ENCODE measurements at places on chromosomes 3 and 15.

- no peak for DNase-seq
These were observed 16.5 kb downstream of the DUOX2 start for GRCh38 chr15:45097466-45097865.

DNA sequence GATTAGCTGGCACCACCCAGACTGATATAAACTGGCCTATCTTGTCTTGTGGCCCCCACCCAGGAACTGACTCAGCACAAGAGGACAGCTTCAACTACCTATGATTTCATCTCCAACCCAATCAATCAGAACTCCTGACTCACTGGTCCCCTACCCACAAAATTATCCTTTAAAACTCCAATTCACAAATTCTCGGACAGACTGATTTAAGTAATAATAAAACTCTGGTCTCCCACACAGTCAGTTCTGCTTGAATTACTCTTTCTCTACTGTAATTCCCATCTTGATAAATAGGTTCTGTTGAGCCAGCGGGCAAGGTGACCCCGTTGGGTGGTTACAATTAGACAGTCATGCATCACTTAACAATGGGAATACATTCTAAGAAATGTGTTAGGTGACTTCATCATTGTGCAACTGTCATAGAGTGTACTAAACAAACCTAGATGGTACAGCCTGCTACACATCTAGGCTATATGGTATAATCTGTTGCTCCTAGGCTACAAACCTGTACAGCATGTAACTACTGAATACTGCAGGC lies 48.1 kb upstream of the MAP4 start:
- DNase-seq: no peak

DNA sequence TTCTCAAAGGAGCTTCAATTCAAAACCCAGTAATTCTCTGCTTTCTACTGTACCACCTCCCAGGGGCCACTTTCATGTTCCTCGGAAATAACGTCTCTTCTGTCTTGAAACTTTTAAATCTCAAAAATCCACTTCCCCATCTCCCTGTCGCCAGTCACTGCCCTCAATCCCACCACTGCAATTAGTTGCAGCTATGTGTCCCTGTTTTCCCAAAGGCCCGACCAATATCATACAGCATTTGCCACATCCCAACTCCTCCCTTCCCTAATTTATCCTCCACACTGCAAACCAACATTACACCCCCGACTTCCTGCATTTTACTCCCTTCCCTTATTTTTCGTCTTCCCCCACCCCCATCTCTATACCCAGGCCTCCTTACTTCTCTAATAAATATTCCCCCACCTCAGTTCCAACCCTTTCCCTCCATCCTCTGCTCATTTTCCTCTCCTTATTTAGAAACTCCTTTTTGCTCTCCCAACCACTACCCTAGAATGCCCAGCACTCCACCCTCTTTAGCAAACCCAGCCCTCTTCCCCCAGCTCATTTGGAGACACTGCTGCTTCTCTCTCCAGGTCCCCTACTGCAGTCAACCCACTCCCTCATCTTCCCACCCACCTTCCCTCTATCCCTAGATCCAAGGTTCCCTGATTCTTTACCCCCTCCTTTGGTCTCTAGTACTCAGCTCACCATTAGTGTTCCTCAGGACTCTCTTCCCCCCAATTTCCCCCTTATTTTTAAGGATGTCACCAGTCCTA lies 1.1 kb downstream of the NPTN start:
- DNase-seq: peak; percentile 48

GRCh38 chr15:99932676-99933402 lies 199.6 kb upstream of the LYSMD4 start:
- DNase-seq: no peak

DNA sequence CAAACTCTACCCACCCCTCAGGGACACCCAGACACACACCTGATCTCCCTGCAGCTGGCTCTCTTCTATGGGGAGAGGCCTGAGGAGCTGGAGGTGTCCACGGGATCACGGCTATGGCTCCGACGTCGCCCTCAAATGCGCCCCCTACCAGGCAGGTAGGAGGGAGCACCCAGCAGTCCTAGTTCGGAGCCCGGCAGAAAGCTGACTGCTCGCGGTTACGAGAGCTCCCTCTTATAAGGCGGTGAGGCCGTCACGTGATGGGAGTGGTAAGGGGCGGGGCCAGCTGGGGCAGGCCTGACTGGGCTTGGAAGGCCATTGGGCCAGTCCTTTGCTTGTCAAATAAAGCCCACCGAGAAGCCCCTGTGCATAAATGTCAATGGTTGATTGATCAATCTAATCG lies at the start of gene PRR20G:
Gene PRR20G, minus strand, starts transcription at position 207 of the 400 bp plus-strand sequence. CDS start 681 bp downstream, outside the sequence.
- DNase-seq: no peak

DNA sequence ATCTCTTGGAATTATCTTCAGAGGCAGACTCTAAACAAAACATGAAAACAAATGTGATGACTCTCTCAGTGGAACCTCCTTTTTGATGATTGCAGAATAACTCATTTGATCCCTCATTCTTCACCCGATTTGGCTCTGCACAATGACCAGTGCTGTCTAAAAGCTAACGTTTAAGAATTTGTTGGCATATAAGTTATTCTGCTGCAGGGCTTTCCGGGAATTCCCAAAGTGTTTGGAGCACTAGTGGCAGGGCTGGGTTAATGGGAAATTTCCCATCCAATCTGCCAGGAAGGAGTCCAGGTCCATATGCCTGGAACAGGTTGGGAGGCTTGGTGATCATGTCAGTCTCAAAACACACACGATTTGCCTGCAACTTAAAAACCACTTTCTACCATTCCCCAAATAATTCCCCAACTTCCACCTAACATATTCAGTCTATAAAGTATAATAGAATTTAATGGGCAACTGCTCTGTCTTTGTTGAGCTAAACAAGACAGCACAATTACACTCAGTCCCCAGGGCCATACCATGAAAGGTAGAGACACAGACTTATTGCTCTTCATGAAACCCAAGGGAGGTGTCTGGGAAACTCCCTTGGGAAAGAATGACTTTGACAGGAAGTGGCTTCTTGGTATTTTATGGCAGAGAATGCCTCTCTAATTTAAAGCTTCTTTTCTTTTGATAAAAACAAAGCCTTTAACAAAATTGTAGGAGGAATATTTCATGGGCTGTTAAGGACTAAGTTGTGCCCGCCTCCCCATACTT lies 38.0 kb downstream of the ARRDC4 start:
- no peak for DNase-seq

DNA sequence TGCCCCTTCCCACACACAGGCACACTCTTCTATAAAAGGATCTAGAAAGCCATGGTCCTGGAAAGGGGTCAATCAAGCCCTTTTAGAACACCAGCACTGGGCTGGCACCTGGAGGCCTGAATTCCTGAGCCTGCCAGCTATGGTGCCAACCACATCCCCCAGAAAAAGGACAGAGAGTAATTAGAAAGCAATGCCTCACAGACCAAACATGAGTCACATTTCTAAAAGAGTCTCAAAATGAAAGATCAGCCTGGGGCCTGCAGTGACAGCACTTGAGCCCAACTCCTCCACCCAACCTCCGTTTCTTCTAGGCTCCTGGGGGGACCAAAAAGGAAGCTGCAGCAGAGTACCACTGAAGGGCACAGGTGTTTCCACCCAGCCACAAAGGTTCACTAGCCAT lies 14.1 kb downstream of the MYLK start:
- DNase-seq: no peak

- no peak for DNase-seq
These were observed 128.7 kb upstream of the TLE3 start for GRCh38 chr15:70226337-70226980.

DNA sequence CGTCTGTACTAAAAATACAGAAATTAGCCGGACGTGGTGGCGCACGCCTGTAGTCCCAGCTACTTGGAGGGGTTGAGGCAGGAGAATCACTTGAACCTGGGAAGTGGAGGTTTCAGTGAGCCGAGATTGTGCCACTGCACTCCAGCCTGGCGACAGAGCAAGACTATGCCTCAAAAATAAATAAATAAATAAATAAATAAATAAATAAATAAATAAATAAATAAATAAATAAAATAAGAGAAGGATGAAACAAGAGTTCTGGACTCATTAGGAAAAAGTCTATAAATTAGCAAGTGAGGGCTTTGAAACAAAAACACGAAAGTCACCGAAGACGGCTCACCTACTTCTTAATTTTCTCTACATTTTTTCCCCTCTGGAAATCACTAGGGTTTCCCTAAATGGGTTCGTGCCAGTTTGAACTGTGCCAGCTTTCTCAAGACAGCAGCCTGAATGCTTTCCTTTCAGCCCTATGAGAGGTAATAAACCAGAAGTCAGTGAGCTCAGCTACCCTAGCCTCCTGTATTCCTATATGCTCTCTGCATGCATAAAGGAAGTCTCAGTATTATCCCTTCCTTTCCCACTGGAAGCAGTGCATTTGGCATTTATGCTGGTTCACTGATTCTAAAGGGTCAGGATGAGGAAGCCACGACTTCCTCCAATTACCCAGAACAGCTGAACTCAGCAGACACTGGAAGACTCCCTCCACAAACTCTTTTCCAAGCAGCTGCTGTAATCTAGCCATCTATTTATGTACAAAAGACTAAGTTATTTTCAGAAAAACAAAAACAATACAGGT lies 266.9 kb downstream of the ZBBX start:
- no peak for DNase-seq
